ENCODE measurements at places on chromosomes 5 and 9.

DNA sequence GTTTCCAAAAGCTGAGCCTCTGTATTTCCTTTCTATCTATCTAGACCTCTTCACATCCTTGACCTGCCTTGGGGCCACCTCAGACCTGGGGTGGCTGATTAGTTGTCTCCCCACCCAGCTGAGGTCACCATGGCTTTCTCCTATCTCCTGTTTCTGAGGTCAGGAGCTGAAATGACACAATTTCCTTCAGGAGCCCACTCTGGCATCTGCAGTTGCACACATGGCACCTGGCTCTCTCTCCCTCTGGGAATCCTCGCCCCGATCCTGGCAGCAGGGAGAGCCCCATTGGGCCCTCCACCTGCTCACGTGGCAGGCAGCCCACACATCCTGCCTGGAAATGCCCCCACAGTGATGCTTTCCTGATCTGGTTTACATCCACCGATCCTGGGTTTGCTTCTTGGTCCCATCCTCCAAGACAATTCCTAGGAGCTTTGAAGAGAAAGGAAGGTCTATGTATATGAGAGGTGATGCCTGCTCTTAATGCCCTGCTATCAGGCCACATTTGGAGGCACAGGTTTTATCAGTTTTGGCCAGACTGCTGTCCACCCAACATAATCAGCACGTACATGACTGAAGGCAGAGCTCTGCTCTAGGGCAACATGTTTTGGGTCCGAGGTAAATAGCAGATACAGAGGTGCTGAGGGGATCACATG lies 53.7 kb downstream of the MARCHF3 start:
- peak; percentile 66 for DNase-seq

GRCh38 chr5:135608761-135609443 lies 30.1 kb upstream of the CXCL14 start:
- no peak for DNase-seq

GRCh38 chr9:131266266-131267229 lies 9.8 kb downstream of the FAM78A start:
- DNase-seq: no peak

GRCh38 chr9:79428422-79428821 lies 143.3 kb upstream of the TLE4 start:
- no peak for DNase-seq

DNA sequence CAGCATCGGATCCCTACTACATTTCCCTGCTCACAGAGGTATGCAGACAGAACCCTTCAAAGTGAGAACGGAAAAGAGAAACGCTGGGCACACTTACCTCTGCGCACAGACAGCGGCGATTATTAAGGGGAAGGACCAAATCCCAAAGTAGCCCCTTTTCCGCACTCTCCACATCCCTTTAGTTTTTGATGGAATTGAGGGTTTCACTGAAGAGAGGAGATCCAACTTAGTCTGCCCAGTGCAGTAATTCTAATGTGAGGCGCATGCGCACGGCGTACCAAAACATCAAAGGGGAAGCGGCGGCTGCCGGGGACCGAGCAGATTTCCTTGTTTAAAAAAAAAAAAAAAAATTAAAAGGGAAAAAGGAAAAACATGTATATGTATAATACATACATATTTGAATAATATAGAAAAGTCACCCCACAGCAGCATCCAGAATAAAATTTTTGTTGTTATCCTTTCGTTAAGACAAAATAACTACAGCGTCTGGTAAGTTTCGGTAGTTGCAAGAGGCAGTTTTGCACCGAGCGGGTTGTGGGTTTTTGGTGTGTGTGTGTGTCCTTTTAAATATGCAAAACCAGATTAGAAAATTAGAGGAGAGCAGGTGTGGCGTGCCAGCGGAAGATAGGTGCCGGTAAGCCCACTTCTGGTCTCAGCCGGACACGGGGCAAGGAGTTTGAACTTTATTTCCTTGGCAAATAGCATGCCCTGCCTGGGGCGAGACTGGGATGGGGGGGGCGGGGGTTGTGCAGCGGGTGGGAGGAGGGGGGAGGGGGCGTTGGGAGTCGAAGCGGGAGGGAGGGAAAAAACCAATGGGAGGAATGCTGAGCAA lies at the start of gene GABRB2:
TSS of gene GABRB2 (minus strand) at position 256 of the 832 bp plus-strand sequence. CDS start at position 174, 82 bp downstream.
- peak; percentile 75 for DNase-seq

DNA sequence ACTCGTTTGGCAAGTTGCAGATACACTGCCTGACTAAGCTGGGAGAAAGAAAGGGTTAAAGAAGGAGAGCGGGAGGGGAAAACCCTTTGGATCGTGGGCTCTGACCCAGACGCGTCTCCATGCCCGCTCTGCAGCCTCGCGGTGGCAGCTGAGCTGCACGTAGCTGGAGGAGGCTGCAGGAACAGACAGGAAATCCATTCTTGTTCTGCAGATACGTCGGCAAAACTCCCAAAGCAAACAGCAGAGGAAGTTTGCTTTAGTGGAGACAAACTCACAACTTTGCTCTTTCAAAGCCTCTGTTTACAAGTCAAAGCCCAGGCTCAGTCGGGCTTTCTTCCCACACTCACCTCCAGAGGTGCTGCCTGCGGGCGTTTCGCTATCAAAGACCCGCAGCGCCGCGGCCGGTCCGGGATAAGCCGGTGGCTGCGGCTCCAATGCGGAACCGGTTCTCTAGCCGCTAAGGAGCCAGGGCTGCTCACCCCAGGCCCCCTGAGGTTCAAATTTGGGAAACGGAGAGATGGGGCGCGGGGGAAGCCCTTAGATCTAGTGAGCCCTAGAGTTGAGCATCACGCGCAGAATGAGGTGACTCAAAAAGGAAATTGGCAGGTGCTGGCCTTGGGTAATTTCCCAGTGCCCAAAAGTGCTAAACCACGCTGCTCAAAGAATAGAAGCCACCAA lies 60.7 kb downstream of the MAT2B start:
- peak; percentile 37 for DNase-seq

- DNase-seq: no peak
Observed at GRCh38 chr5:17050236-17050635, 114.1 kb upstream of the MYO10 start.

GRCh38 chr9:20783057-20784038 lies 99.3 kb downstream of the FOCAD start:
- no peak for DNase-seq

DNA sequence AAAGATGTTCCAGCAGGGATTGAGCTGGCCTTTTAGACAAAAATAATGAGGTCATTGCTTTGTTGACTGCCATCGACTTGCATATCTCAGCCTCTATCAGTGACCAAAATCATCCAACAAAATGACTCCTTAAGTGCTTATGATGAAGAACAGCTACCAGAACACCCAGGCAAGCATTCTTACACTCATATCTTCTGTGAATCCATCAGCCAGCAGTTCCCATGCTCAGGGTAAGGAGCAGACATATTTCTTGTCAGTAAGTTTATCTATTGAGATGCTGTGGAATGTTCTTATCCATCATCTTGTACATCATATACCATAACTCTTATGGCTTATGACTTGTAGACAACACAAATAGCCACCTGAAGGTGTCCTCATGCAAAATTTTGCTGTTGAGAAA lies 20.2 kb upstream of the SPDL1 start:
- no peak for DNase-seq

- DNase-seq: no peak
Observed at GRCh38 chr9:75830303-75830702, 60.2 kb upstream of the PCSK5 start.

GRCh38 chr5:164475339-164475977 lies 970.0 kb downstream of the MAT2B start:
- peak; percentile 2 for DNase-seq

DNA sequence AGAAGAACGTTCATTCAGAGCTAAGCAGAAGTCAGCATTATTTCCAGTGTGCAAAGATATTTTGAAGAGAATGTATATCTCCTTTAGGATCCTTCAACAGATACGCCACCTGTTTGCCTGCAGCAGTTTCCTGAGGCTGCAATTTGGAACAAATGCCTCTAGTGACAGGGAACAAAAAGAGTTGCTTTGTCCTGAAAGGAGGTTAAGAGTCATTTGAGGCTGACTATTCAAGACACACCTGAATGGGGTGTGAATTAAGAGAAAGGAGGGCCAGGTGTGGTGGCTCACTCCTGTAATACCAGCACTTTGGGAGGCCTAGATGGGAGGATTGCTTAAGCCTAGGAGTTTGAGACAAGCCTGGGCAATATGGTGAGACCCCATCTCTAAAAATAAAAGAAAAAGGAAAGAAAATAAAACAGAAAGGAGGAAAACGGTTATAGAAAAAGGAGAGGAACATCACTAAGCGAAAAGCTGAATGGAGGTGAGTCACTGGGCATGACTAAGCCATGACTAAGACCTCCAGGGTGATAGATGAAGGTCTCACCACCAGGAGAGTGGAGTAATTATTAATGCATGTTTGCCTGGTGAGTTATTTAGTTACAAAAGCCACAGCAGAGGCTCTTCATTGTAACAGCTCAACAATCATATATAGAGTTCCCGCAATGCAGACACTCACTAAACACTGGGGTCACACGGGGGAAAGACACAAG lies 255.2 kb upstream of the TNC start:
- no peak for DNase-seq

DNA sequence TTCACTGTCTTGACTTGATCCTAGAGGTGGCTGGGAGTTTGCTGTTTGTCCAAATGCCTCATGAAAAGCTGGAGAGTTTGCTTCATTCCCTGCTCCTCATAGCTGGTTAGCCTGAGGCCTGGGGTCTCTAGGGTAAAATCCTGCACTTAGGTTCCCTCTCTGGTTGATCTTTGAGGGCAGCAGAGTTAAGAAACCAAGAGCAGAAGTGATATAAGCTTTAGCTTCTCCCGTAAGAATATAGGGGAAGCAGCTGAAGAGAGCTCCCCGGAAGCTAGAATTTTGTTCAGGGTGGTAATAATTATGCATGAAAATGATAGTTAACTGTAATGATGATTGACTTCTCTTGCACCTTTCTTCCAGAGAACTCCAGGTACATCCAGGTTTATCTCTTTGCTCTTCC lies 1.4 kb downstream of the FAM53C start:
- no peak for DNase-seq

DNA sequence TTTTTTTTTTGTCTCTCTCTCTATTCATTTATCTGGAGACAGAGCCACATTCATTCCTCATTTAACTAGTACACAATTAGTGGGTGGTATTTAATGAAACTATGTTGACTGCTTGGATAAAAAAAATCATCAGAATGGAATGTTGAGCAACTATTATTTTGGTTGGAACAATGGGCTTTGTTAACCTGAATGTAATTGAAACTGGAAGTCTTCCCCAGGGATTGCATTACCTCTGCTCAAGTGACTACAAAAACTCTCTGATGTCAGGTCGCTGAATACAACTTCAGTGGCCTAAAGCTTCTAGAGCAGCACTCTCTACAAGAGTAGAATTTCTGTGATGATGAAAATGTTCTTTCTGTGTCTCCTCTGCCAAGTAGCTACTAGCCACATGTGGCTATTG lies 295.8 kb downstream of the DEPDC1B start:
- no peak for DNase-seq

DNA sequence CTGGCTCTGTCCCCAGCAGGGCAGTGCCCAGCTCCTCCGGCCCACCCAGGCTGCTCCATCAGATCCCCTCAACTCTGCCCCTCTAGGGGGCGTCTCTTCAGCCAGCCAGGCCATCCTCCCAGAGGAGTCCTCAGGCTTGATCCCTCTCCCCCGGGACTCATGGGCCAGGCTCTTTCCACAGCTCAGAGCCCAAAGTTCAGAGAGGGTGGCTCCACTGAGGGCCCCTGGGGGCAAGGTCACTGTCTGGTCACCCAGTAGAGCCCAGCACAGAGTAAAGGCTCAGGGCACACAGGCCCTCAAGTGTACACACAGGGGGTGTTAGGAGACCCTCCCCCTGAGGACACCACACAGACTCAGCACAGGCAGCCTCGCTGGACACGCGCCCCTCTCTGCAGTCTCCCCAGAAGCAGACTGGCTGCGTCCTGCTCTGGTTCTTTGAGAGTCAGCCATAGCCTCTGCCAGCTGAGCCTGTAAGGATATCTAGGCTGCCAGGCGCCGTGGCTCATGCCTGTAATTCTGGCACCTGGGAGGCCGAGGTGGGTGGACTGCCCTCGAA lies 64.8 kb downstream of the PAX5 start:
- no peak for DNase-seq

All from cerebellum (tissue), 4 donors.